ENCODE measurements at places on chromosomes 3 and 15.

DNA sequence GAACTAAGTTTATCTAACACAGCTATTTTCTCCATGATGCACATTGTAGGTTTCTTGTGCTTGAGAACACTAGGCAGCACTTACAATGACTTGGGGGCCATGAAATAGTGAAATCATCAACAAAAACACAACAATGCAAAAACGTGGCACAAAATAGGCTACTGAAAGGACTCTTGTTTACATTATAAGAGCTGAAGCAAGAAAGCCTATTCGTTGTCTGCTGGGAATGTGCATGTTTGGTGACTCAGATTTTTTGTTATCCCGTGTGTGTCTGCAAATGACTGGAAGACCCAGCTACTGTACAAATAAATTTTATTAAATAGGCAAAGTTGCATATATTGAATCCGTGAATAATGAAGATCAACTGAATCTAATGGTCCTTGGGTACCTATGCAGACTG lies 85.0 kb downstream of the TCF12 start:
- DNase-seq: no peak

DNA sequence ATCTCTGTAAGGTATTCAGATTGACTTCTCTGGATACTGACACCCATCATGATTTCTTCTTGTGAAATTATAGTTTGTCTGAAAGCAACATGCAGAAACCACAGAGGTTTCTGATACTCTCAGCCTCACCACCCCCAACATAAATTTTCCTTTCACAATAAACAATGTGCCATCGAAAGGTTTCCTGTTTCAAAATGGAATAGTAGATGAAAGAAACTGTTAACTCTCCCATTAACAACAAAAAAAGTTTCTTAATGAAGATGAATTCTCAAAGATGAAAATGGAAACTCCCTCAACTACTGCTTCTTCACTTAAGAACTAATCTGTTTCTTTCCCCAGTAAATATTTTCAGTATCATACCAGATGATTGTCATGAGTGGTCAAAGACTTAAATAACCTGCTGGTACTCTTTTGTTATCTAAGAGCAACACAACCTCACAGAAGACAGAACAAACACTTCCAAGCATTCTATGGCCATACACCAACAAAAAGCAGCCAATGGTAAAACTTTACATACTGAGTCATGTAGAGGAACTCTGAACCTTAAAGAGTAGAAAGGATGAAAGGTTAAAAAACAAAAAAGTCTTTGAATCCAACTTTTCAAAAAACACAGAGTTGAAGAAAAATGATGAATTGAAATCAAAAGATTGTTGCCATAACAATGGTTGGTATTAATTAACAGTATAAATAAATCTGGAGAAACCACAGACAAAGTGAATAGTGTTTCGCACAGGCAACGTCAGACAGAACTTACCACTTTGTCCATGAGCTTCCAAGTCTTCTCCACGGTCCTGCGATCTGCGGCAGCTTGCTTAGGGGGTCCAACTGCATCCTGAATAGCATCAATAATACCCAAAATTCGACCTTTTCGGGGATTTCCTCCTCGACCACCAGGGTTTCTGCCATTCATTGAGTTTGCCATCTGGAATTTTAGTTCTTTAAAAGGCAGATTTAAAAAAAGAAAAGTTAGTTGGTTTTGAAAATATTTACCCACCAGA lies 1.9 kb downstream of the CBLB start:
- DNase-seq: no peak

- DNase-seq: no peak
Measured at GRCh38 chr15:36682101-36682500, 102.7 kb downstream of the CDIN1 start.

DNA sequence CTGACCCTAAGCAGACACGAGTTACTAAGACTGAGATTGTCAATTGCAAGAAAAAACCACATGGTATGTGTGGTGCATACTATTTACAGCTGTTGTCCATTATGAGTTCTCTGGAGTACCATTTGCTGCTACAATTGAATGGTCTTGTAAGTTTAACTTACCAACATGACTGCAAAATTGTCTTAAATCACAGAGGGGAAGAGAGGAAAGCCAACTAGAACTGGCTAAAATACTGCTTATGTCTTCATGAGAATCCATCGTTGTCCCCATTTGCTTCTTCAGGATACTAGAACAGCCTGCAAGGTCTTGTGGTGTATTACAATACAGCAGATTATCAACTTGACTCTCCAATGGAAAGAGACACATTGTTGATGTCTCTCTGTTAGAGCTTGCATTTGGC lies 313.2 kb downstream of the AGBL1 start:
- no peak for DNase-seq

DNA sequence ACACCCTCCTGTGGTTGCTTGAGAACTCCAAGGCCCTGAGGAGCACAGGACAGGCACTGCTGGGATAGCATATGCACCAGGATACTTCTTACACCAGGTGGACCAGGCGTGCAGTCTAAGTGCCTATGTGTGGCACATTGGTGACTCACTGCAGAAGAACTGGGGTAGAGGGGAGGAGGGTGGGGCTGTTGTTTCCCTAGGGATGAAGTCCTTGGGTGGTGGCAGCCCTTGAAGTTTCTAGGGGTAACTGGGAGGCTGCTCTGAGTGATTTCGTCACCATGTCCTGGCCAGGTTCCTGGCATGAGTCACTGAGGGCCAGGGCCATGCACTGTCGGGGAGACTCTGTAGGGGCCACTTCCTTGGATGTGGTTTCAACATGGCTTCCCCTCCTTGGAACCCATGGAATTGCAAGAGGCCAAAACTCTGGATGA lies 15.9 kb downstream of the MYZAP start:
- no peak for DNase-seq

DNA sequence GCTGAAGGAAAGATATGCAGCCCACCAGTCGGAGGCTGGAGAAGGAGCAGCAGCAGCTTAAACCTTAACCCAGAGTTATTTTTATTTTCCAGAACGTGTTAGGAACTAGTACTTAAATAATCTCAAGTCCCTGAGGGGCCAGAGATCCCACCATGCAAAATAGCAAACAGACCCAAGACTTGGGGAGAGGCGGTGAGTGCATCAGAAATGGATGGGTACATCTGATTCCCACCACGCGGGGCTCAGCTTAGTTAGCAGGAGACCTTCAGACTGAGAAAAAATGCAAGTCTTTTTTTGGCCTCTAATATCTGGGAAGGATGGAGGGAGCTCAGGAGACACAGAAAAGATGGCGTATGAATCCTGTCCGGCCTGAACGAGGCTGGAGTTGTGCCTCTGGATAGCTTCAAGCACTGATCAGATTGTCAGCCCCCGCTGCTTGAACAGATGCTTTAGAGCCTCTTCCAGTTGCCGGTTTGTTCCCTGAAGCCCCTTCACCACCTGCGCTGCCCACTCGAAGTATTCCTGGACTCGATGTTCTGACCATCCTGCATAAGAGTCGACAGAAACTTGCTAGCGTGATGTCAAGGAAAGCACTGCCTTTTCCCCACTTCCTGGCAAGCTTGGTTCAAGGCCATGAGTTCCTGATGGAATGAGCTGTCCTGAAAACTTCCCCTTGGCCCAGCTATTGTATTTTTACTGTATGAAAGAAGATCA lies 1.3 kb downstream of the HDDC3 start:
- DNase-seq: no peak

- DNase-seq: no peak
Measured at GRCh38 chr15:89149501-89150101, 61.3 kb downstream of the ABHD2 start.

DNA sequence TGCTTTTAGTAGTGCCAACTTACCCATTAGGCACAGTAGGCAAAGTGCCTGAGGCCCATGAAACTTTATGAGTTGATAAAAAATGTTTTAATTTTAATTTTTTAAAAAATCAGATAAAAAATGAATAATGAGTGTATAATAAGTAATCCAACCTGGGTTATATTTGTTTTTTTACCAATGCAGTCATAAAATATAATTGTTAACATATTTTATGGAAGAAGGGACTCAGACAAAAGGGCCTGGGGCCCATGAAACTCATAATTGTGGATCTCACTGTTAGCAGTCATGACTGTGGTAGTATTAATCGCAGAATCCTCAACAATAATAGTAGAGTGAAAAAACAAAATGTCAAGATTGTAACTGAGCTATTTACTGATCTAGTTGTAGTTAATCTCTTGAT lies 16.8 kb upstream of the TNFSF10 start:
- DNase-seq: no peak

DNA sequence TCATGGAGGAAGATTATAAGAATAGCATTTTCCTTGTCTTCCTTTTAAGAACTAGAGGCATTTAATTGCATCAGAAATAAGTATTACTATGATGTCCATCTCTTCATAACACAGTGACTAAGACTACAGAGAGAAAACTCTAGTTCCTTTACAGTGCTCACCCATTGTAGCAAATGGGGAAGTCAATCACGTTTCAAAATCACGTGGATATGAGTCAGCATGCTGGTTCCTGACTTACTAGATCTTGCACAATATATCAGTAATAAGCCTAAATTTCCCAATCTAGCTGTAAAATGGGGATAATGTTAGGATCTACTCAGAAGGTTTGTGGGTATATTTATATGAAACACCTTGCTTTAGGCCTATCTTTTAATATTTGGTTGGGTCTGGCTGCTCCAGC lies 254.8 kb upstream of the EOMES start:
- no peak for DNase-seq

DNA sequence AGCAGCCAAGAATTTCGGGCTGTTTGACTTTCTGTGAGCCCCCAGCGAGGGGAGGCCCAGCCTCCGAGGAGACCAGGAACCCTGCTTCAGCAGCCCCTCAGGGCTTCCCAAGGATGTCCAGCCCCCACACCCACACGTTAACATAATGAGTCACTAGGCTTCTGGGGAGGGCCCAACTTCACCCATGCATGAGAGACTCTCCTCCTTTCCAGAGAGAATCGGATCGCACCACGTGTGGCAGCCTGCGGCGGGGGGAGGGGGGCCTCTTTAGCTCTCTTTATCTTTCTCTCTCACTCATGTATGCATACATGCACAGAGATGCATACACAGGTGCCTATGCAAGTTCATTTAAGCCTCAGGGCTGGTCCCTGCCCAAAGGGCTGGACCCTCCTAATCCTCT lies 3.1 kb upstream of the AP2M1 start:
- no peak for DNase-seq

GRCh38 chr15:28901987-28902745 lies 16.4 kb downstream of the APBA2 start:
- no peak for DNase-seq

Data from germinal center (tissue), 1 donor.